Stimulated activated memory B cell treated with anti-CD40 and anti-IgM and Interleukin-4, amounts not matched to agents 10 μg/mL and 1 μg/mL and 100 μg/mL, for 72 hours (primary cell): ENCODE measurements at places on chromosomes 7 and 10.

DNA sequence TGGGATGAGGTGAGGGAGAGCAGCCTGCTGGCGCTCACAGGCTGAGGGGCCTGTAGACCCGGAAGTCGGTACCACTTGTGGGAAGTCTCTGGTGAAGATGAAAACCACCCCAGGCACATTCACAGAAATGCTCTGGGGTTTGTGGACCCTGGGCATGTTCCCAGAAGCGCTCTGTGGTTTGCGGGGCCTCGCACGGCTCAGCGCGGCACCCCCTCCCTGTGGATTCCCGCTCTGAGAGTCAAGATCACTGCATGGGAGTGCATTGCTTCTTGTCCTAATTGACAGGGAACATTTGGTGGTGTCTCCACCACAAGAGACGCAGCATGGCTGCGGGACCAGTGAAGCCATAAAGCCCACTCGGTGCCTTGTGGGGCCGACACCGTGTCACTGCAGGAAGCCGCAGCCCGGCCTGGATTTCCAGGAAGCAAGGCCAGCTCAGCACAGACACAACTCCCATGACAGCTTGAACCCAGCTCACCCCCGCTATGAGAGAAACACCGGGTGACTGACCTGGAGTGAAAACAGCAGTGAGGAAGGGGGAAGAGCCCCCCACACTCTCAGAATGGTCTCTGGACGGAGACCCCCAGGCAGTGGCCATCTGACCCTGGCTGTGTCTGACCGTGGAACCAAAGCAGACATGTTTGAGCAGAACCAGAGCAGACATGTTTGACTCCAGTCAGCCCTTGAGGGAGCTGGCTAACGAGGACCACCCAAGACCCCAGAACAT, 157.2 kb downstream of the PTPRN2 start:
- no peak for ATAC-seq
- no peak overlapping the region for H3K4me3 ChIP-seq
- no peak overlapping the region for H3K27ac ChIP-seq
- H3K4me1 ChIP-seq, result peaks cover 15% of the 10 kb centered on the region

GRCh38 chr10:27390681-27391080, 113.4 kb upstream of the RAB18 start:
- no peaks in the 10 kb centered on the region for H3K4me1 ChIP-seq
- ATAC-seq, result no peak
- peaks cover 58% of the 10 kb centered on the region for H3K27me3 ChIP-seq
- no peak overlapping the region for H3K27ac ChIP-seq
- H3K4me3 ChIP-seq, result no peak overlapping the region
- no peaks in the 10 kb centered on the region for H3K36me3 ChIP-seq

DNA sequence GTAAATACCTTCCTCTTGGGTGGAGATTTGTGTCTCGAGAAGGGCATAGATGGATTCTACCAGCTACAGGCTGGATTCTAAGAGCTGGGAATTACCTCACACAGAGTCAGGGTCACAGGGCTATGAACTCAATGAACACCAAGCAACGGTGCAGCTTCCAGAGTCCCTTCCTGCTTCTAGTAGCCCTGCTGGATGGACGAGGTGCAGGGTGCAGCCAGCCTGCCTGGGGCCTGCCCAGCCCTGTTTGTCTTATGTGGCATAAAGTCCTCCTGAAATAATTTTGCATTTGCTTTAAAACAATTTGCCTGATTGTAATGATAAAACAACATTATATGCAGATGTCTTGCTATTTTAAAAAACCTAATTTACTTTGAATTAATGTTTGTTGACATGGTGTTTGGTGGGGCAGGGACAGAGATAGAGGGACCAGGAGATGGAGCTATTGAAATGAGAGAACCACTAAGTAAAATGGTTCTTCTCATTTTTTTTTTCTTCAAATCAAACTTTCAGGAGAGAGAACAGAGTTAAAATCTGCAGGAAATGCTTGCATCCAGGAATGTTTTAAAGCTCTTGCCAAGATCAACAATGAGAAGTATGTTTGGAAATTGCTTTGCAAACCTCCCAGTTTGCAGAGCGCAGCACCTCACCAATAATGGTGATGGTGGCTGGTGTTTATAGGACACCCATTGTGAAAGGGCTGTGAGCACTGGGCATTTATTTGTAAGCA, 305.4 kb upstream of the PODXL start:
- peaks cover 9% of the 10 kb centered on the region for H3K27me3 ChIP-seq
- no peak overlapping the region for H3K27ac ChIP-seq
- H3K4me1 ChIP-seq, result no peaks in the 10 kb centered on the region
- no peaks in the 10 kb centered on the region for H3K36me3 ChIP-seq
- no peak overlapping the region for H3K4me3 ChIP-seq
- no peak for ATAC-seq

DNA sequence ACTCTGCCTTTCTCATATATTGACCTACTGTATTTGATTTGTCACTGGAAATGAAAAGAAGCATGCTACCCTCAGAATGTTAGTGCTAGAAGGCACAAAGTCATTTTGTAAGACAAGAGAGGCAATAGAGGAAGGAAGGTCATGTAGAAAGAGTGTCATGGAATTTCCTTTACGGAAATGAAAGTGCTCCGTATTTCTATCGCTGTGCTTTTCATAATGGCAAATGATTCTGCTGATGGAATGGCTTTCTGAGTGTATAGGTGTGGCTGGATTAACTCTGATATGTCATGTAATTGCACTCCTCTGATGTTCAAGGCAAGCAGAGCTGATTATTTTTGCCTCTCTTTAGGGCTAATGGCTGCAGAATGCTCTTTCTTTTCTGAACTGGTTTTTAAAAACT, 15.5 kb upstream of the STEAP4 start:
- no peaks in the 10 kb centered on the region for H3K4me1 ChIP-seq
- H3K27me3 ChIP-seq, result no peaks in the 10 kb centered on the region
- H3K27ac ChIP-seq, result no peak overlapping the region
- no peaks in the 10 kb centered on the region for H3K36me3 ChIP-seq
- no peak for ATAC-seq
- H3K4me3 ChIP-seq, result no peak overlapping the region

- peaks cover 51% of the 10 kb centered on the region for H3K36me3 ChIP-seq
- H3K27me3 ChIP-seq, result no peaks in the 10 kb centered on the region
- H3K27ac ChIP-seq, result no peak overlapping the region
Observed at GRCh38 chr7:22864301-22864700, 41.7 kb upstream of the TOMM7 start.

DNA sequence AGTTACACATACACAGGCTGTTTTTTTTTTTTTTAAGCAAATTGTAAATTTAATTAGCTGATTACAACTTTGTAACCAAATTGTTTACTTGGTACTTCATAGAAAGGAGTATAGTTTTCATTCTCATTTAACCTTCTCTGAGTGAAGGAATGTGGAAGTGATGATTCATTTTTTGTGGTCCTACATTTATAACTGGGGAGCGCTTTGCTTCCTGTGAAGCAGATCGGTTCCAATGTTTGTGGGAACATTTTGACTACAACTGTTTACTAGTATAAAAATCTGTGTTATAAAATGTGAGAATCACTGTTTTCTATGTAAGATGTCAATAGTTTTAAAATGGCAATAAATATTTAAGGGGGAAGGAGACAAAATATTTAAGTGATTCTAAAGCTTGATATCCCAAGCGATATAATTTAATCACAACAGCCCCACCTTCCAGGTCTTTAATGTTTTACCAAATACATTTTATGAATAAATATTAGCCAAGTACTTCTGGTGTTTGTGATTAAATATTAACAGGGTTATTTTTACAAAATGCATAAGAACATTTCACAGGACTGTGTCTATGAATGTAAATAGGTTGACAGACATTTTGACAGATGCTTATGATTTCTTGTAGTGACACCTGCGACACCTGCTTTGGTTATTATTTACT, 57.1 kb downstream of the NXPH1 start:
- H3K4me1 ChIP-seq, result no peaks in the 10 kb centered on the region
- no peak overlapping the region for H3K4me3 ChIP-seq

GRCh38 chr10:5862360-5862961, 27.2 kb downstream of the ANKRD16 start:
- peaks cover 26% of the 10 kb centered on the region for H3K4me1 ChIP-seq
- peak overlapping the region; percentile 74 for H3K4me3 ChIP-seq
- peak; percentile 98 for ATAC-seq
- peaks cover 9% of the 10 kb centered on the region for H3K36me3 ChIP-seq
- peak overlapping the region; percentile 97 for H3K27ac ChIP-seq
- no peaks in the 10 kb centered on the region for H3K27me3 ChIP-seq

DNA sequence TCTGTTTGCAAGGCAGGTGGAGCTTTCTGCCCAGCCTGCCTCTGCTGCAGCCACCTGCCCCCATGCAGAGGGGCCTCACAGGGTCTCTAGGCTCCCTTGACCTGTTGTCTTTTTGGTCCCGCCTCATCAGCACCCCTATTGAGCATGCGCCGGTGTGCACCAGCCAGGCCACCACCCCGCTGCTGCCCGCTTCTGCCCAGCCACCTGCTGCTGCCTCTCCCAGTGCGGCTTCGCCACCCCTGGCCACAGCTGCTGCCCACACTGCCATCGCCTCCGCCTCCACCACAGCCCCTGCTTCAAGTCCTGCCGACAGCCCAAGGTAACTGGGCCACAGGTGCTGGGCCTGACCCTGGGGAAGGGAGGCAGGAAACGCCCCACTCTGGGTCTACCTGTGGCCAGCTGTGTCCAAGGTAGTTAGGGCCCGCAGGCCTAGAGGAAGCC, 38.1 kb downstream of the LDB3 start:
- H3K36me3 ChIP-seq, result no peaks in the 10 kb centered on the region
- no peak overlapping the region for H3K27ac ChIP-seq
- H3K27me3 ChIP-seq, result no peaks in the 10 kb centered on the region
- H3K4me3 ChIP-seq, result no peak overlapping the region

DNA sequence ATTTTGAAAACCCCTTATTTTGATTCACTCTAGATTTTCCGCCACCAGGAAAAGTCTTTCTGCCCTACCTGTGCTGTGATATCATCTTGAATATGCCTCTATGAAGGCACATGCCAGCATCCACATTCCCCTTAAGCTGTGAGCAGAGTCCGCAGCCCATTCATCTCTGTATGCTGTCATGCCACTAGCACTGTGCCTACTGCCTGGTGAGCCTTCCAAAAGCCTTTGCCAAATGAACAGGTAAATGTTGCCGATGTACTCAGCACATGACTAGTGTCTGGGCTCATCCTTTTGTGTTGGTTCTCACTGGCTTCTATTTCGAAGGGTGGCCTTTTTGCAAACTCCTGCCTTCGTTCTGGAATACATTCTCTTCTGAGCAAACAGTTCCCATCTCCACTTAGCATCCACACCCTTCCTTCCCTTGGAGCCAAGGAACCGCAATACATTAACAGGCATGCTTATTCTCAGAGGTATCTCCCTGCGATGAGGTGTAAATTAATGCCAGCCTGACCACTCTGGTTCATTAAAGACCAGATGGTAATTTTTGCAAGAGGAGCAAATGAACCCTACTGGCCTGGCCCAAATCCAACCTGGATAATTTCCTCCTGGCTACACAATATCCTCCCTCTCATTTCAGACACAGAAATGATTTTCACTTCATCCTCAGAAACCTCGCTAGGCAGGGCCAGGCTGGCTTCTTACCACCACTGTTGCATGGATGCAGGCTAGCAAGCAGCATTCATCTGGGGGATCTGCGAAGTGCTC, 339.7 kb upstream of the NFE2L3 start:
- H3K4me1 ChIP-seq, result no peaks in the 10 kb centered on the region
- H3K4me3 ChIP-seq, result no peak overlapping the region
- H3K27ac ChIP-seq, result no peak overlapping the region
- ATAC-seq, result no peak

DNA sequence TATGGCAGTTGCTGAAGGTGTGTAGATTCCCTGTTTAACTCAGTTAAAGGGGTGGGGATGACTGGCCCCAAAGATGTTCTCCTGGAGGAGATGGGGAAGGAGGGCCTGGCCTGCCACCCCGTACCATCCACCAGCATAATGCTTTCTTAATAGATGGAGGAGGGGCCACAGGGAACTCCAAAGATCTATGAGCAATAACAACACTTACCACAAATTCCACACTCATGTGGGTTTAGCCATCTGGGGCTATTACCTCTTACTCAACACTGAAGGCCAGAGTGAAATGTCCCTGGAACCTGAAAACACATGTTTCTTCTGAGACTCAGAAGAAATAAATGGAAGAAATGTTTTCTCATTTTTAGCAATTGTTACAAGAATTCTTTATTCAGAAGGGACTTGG, 259.0 kb downstream of the CXCL12 start:
- no peaks in the 10 kb centered on the region for H3K27me3 ChIP-seq
- ATAC-seq, result no peak
- no peaks in the 10 kb centered on the region for H3K4me1 ChIP-seq
- no peak overlapping the region for H3K4me3 ChIP-seq
- no peak overlapping the region for H3K27ac ChIP-seq

- no peak for ATAC-seq
- peaks cover 30% of the 10 kb centered on the region for H3K36me3 ChIP-seq
- no peaks in the 10 kb centered on the region for H3K27me3 ChIP-seq
Observed at GRCh38 chr7:2107386-2108070, 125.2 kb downstream of the MAD1L1 start.
